ENCODE measurements at places on chromosomes 7 and 10. TPM values are rescaled to one million over a fixed set of nuclear protein-coding genes. Genes with fewer than 3 reads are reported as not detected.

Gene NEUROD6
- not detected for total RNA-seq

Gene CTNNA3
- 198 TPM for total RNA-seq

Gene SFTPA1
- total RNA-seq, result 0.19 TPM

Gene OR6V1
- total RNA-seq, result not detected

Gene ITGB8
- total RNA-seq, result 1.5 TPM

Gene FAM24A
- total RNA-seq, result not detected

GRCh38 chr7:27822245-27822644, 82.3 kb downstream of the TAX1BP1 start:
- DNase-seq, result no peak

DNA sequence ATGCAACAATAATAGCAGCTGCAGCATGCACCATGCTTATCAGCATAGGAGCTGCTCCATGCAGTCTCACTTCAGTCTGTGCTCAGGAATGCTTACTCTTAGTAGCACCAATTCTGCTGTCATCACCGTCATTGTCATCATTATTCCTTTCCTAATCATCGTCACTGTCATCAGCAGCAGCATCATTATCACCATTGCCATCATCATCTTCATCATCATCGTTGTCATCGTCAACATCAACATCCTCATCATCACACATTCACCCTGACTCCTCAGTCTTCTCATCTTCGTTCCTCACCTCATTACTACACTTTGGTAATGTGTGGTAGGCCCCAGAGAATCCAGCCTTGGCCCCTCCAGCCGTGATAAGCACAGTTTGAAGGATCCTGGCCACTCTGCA, 545.0 kb downstream of the TNS3 start:
- DNase-seq, result no peak

- DNase-seq, result no peak
Observed at GRCh38 chr7:119967221-119967620, 305.8 kb upstream of the KCND2 start.

DNA sequence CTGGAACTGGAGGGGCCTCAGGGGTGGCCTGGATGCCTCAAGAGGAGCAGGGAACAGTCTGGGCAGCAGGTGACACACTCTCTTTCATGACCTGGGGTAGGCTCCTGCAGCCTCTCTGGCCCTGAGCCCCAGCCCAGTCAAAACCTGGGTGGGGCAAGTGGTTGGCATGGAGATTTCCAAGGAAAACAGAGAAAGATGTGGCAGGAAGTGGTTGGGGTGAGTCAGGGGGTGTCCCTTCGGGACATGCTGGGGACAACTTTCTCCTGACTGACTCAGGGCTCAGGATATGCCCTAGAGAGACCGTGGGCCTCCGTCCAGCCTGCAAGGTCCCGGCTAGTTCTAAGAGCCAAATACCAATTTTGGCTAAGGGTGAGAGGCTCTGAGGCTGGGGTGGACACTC, 2.9 kb downstream of the AQP1 start:
- no peak for DNase-seq

- no peak for DNase-seq
Observed at GRCh38 chr7:120837599-120837998, 20.3 kb downstream of the TSPAN12 start.

DNA sequence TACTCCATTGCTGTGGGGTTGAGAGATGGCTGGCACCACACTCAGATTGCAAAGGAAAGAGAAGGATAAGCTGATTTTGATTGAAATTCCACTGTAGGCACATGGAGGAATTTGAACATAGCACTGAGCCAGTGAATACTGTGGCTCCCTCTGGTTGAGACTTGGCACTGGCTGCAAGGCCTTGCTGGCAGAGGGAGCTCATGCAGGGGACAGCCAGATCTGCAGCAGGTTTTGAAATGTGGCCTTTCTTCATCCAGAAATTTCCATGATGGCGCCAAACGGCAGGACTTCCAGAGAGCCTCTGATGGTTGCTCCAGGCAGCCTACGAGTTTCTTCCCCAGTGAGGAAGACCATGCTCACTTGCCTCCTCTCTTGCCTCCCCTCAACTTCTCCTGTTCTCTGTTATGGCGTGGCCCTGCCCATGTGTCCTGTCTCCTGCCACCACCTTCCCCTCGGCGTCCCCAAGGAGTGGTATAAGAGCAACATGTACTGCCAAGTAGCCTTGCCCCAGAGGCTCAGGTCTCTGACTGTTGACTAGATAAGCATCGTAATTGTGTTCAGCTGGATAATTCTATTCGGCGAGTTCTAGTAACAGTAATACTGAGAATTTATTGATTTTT, 265.6 kb downstream of the CCDC3 start:
- DNase-seq, result no peak

DNA sequence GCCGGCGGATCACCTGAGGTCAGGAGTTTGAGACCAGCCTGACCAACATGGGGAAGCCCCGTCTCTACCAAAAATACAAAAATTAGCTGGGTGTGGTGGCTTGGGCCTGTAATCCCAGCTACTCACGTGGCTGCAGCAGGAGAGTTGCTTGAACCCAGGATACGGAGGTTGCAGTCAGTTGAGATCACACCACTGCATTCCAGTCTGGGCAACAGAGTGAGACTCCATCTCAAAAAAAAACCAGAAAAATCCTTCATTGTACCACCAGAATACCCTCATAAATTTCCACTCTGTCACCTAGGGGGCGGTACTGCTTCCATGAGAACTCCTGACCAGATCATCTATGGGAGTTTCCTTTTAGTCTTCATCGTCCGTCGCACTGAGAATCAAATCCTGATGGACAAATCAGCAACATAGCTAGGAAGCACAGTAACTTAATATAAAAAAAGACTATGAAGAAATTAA, 225.8 kb upstream of the KLF14 start:
- DNase-seq, result no peak

All from cardiac septum (tissue), 1 donor.